ENCODE measurements at places on chromosomes 3 and 15.
A peak's percentile ranks its signal among the peaks of the same experiment; 100 is the strongest.

GRCh38 chr3:36894914-36895313, 49.9 kb downstream of the TRANK1 start:
- no peak for DNase-seq

GRCh38 chr3:176571926-176572325, 625.4 kb downstream of the TBL1XR1 start:
- DNase-seq, result no peak

DNA sequence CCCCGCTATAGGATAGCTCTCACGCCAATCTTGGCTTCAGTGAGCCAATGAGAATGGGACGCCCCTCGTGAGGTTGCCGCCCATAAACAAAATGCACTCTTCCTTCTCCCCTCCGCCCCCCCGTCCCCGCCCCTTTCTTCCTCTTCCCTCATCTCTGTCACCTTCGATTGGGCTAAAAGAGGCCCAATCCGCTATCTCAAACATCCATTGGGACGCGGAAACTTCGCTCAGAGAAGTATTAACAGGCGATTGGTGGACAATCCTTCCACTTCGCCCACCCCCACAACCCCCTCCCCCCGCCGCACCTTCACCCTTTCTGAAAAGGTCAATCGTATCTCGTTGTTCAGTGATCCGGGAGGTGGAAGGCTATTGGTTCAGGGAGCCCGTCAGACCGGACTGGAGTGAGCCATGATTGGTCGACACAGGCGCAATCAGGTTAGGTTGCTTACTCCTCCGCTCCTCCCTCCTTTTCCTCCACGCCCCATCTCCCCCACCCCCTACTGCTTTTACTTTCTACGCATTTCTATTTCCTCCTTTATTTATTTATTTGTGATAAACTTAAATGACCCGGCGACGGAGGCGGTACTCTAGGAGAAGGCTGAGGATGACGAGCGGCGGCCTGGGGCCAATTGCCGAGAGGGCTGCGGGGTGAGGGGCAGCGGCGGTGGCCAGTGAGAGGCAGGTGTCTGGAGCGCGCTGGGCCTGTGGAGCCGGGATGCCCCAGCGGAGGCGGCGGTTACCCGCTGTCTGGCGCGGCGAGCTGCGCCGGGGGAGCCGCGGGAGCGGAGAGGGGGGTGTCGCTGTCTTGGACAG, 447 bp upstream of the ZBTB20 start:
- DNase-seq, result peak; percentile 99

DNA sequence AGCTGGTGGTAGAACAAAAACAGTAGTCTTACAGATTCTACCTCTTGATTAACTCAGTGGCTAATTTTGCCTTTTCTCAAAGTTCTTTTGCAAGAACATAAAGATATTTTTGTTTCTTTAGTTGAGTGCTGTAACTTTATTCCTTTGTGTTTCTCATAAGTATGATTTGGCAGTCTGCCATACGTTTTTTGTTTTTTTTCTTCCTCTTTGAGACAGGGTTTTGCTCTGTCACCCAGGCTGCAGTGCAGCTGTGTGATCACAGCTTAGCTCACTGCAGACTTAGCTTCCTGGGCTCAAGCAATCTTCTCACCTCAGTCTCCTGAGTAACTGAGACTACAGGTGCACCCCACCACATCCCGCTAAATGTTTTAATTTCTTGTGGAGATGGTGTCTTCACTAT, 22.4 kb downstream of the B3GNT5 start:
- no peak for DNase-seq

DNA sequence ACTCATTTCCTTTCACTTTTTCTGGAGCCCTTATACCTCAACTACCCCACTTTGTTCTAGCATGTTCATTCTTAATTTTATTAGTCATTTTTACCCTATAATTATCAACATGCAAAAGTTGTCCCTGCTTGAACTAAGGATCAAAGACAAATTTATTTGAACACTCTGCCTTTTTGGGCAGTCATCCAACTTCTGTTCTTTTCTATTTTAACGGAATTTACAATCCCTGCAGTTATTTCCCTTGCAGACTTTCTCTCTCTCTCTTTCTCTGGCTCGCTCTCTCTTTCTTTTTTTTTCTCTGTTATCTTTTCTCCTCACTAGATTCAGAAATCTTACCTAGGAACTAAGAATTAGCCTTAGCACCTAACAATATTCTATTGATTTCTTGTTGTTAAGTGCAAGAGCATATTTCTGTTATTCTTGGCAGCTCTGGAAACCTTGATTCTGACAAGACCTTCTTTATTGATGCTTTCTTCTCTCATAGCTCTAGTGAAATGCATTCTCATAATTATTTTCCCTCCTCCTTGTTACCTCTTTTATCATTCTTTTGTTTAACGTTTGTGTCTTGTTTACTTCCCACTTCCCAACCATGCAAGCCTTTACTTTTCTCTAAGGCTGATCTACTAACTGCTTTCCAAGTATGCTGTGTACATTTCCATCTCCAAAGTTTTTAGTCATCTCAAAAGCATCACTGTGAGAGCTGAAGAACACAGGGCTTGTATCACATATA, 951.6 kb downstream of the DIPK2A start:
- DNase-seq, result no peak

- DNase-seq, result no peak
Observed at GRCh38 chr15:33145447-33145846, 49.1 kb downstream of the FMN1 start.

DNA sequence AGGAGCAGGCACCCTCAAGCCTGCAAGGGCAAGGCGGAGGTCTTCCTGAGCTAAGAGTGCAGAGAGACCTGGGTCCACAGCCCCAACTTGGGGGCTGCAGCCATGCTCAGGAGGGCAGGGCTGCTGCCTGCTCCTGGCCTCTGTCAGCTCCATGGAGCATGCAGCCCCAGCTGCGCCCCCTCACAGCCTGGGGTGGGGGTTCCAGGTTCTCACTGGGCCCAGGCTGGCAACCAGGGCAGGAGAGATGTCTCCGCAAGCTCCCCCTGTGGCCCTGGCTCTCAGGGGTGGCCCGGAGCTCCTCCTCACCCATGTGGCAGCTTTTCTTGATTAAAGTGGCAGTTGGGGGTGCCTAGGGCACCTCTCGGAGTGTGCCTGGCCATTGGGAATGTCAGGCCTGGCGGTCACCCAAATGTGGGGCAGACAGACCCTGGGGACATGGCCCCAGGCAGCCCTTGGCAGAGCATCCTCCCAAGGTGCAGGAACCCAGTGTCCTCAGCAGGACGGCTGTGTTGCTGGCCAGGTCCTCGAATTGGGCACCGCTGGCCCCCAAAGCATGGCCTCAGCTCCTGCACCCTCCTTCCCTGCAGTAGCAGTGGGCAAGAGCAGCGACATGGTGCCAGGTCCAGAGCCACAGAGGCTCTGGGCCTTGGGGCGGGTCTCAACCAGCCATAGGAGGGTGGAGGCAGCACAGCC, 210.1 kb upstream of the MLF1 start:
- DNase-seq, result no peak

DNA sequence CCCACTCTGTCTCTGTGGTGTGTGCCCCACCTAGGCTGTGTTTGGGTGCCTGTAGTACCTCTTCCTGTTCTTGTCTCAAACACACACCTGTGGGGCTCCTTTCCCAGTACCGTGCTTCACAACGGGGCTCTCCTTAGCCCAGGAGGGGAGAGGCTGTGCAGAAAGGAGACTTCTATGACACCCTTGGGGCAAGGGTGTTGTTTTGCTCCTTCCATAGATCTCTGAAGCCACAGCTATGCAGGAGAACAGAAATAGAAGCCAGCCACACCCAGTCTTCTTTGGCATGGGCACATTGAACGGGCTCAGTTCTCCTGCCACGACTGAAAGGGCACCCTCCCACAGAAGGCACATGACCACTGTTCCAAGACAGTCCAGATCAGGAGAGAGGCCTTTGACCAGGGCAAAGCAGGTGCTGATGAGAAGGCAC, 74.3 kb downstream of the LIPC start:
- no peak for DNase-seq

DNA sequence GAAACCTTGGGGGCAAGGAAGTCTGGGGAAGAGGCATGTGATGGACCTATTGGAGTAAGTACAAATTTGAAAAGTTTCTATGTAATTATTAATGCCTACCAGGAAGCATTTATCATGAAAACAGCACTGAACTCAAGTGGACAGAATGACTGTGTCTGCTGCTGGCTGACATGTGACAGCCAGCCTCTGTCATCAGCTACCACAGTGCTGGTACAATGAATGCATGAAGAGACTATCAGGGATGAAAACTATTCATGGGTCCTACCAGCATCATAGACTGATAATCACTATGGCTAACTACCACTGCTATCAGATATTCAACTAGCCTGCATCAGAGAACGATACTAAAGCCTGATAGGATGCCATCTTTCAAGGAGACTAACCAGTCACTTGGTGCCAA, 193.5 kb downstream of the RAP2B start:
- DNase-seq, result no peak

DNA sequence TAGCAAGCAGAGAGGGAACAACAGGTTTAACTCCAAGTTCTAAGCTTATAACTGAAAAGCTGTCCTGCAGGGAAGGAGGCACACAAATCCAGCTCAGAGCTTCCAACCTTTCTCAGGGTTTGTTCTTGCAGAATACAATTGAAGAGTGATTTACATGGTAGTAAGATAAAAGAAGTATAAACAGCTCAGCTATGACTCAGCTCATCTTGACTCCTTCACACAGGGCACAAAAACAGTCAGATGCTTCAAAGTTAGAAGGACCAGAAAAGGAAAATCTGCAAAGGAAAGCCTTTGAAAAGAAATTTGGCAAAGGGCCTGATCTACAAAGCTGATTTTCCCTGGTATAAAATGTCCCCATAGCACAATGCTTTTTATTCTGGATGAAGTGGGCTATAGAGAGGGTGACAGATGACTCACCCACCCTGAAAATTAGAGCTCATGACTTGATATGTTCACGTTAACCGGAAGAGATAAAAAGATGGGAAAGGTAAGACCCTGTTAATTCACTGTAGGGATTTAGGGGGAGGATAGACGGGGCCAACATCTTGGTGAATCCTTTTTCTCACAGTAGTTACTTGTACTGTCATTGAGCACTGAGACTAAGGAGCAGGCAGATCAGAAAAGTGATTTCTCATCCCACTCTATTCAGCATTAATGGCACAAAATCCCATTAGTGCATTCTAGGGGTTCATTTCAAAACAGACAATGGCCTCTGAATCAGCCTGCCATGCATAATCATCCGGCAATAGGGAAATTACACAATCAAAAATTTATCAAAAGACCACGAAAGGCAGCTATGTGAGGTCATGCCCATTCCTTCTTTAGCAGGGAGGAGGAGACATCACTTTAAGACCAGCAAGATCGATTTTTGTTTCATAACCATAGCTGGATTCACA, 143.5 kb downstream of the GAP43 start:
- no peak for DNase-seq

- no peak for DNase-seq
Observed at GRCh38 chr15:78018946-78019644, 58.4 kb downstream of the TBC1D2B start.

GRCh38 chr3:43693594-43693993, 2.9 kb downstream of the ABHD5 start:
- DNase-seq, result no peak
